ENCODE measurements at places on chromosomes 7 and 10.

- no peak for DNase-seq
These were observed 417.5 kb downstream of the DPP6 start for GRCh38 chr7:154469652-154470051.

GRCh38 chr7:139594911-139595476 is 71.5 kb downstream of the CLEC2L start:
- no peak for DNase-seq

GRCh38 chr10:8417631-8418030 is 363.1 kb downstream of the GATA3 start:
- DNase-seq = no peak

- peak; percentile 99 for DNase-seq
These were observed 95.1 kb downstream of the NPY start for GRCh38 chr7:24378871-24379616.

DNA sequence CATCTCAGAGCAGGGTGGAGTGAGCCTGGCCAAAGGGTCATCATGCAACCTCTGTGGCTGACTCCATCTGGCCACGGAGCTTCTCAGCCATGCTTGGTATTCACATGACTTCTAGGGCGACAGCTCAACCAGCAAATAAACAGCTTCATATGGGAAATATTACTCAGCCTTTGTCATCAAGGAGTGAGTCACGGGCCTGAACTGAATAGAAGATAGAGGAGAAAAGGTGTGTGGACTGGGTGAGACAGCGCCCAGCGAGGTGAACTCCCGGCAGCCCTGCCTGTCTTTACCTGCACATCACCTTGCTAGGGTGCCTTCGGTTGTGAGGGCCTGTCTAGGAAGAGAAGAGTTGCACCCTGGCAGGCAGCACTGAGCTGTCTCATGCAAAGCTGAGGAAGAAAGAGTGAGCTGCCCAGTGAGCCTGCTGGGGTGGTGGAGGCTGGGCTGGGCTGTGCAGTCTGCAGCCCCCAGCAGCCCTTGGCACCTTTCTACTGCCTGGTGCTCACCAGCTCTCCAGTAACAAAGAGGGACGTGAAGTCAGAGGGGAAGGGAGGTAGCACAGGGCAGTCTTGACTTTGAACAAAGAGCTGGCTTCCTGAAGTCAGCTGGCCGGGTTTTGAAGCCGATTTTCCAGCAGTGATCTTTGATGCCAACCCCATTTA is 114.2 kb downstream of the EGFR start:
- peak; percentile 100 for DNase-seq

- DNase-seq = no peak
These were observed 71.3 kb upstream of the ARMC3 start for GRCh38 chr10:22856444-22857074.

DNA sequence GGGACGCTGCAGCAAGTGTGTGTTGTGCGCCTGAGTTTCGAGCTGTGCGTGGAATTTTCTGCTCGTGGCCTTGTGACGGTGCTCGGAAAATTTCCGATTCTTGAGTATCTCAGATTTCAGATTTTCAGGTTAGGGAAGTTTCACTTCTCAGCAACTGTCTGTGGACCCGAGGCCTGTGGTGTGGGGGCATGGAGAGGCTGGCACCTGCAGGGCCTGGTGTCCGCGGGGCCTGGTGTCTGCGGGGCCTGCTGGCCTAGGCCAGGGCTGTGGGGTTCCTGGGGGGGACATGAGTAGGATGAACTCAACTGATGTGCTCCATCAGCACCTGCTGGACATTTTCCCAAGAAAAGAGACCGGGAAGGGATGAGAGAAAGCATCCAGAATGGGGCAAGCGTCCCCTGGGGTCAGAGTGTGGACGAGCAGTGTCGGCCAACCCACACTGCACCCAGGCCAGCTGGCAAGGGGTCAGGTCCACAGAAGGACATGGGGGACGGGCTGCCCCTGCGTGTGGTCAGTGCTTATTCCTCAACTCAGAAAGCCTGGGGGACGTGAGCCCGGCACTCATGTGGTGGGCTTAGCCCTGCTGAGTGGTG is 31.3 kb upstream of the SHH start:
- no peak for DNase-seq

DNA sequence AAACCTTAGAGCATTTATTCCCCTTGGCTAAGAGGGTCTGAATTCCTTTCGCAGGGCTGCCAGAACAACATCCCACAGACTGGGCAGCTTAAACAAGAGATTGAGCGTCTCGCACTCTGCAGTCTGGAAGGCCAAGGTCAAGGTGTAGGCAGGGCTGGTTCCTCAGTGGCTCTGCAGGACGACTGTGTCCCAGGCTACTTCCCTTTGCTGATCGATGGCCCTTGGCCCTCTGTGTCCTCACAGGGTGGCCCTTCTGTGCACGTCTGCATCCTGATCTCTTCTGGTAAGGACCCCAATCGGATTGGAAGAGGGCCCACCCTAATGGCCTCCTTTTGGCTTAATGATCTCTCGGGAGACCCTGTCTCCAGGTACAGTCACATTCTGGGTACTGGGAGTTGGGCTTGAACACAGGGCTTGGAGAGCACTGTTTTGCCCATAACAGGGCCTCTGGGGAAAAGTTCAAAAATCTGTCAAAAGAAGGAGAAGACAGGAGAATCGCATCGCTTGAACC is 35.1 kb upstream of the DNAJB6 start:
- DNase-seq = no peak

GRCh38 chr7:38300175-38300574 is 26.7 kb upstream of the TARP start:
- DNase-seq = no peak

GRCh38 chr10:23081221-23081750 is 14.1 kb upstream of the MSRB2 start:
- no peak for DNase-seq

- peak; percentile 82 for DNase-seq
These were observed 277.8 kb downstream of the EXOC4 start for GRCh38 chr7:133530682-133531081.

DNA sequence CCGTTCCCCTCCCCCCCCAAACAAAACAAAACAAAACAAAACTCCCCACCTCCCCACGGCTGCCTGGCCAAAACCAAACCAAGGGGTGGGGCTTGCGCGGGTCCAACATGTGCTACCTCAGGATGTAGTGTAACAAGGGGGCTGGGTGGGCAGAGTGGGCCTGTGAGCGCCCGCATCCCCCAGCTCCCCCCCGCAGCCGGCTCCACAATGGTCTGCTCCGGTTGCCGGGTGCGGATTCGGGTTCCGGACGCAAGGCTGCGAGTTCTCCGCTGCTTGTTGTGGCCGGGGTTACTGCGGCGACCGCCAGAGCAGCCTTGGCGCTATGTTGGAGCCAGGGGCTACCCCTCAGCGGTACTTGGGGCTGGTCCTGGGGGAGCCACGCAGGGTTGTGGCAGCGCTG is 4.9 kb downstream of the C10orf143 start:
- DNase-seq = no peak

GRCh38 chr7:152344253-152344652 is 91.5 kb downstream of the KMT2C start:
- DNase-seq = no peak

GRCh38 chr10:62373995-62374861 is at the start of gene ZNF365:
Gene ZNF365, plus strand, starts transcription at chr10:62374369. Its CDS starts 1,825 bp downstream, at chr10:62376194.
- DNase-seq = peak; percentile 47

- DNase-seq = no peak
These were observed 37.1 kb downstream of the SKIDA1 start for GRCh38 chr10:21488246-21488956.

DNA sequence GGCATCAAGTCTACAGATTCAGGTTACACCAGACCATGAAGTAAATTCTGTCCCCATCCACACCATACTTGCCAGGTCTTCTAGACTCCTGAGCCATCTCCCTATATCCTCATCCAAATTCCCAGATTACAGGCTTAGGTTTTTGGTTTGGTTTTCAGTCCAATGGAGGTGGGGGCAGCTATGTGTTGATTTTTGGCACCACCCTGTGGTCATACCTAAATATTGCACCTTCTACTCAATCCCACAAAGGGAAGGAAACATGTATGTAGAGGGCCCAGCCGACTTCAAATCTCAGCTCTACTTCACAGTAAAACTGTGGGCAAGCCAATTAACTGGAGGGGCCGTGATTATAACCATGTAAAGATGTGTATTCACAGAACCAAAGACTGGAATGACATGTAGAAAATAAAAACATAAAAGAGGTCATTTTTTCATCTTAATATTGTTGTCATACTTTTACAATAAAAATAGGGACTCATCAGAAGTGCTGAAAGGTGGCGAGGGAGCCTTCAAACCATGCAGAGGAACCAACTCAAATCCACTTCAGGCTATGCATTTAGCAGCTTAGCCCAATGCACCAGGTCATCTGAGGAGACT is 19.8 kb downstream of the ERCC6 start:
- peak; percentile 54 for DNase-seq

DNA sequence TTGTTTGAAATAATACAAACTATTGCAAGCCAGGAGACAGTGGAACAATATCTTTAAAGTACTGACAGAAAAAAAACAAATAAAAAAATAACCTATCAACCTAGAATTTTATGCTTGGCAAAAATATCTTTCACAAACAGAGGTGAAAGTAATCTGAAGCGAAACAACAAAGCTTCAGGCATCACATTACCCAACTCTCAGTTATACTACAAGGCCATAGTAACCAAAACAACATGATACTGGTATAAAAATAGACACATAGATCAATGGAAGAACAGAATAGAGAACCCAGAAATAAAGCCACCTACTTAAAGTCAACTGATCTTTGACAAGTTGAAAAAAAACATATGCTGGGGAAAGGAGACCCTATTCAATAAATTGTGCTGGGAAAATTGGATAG is 26.5 kb upstream of the HECW1 start:
- no peak for DNase-seq

- peak; percentile 48 for DNase-seq
These were observed 2.1 kb upstream of the ZMIZ1 start for GRCh38 chr10:79066411-79067240.

GRCh38 chr7:7369134-7369533 is 166.5 kb downstream of the COL28A1 start:
- DNase-seq = no peak

- no peak for DNase-seq
These were observed 64.0 kb downstream of the DENND2A start for GRCh38 chr7:140576589-140576988.

- DNase-seq = no peak
These were observed 34.3 kb downstream of the FAM53B start for GRCh38 chr10:124709861-124710260.

DNA sequence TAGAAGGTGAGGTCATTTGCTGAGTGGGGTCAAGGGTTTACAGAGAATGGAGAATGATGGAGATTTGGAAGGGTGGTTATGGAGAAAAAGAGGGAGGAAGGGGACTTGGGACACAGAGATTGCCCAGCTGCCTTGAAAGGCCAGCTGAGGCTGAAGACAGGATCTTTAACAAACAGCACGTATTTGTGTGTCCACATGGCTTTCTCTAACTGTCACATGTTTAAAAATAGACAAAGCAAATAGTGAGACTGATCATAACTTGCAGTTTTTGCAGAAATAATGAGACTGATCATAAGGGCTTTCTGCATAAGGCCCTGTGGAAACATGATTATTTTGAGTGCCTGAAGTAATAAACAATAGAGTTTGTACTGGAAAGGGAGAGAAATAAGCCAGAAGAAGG is 212.7 kb downstream of the HDAC9 start:
- no peak for DNase-seq

GRCh38 chr10:33195608-33196376 is 138.7 kb downstream of the NRP1 start:
- no peak for DNase-seq

DNA sequence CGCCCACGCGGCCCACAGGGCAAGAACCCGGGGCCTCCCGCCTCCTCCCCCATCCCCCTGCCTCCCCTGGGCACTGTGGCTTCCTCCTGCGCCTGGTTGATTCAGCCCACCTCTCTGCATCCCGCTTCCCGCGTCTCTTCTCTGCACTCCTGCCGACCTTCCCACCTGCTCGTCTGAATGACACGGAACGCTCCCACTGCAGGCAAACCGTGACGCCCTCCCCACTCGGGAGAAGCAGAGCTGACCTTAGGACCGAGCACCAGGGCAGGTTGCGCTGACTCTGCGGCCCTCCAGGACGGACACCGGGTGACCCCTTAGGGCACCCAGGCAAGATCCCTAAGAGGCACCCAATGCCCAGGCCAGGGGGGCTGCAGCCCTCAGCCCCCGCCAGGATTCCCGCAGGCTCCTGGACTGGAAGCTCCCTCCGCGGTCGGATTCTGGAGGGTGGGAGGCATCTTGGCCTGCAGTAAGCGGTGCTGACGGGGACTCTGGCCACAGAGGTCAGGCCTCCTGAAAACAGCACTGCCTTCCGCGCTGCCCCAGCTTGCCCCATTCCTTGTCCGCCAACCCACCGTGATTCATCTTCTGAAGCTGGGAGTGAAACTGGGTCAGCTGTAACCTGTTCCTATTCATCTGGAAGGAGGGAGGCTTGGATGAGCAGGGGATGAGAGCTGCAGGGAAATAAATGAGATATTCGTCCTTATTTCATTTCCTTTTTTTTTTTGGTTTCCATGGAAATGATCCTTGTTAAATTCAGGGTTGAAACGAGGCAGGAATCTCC is 990 bp downstream of the CALML3 start:
- DNase-seq = no peak

GRCh38 chr7:13946181-13946580 is 43.3 kb downstream of the ETV1 start:
- peak; percentile 18 for DNase-seq

GRCh38 chr7:106257752-106258151 is 27.0 kb downstream of the NAMPT start:
- no peak for DNase-seq

DNA sequence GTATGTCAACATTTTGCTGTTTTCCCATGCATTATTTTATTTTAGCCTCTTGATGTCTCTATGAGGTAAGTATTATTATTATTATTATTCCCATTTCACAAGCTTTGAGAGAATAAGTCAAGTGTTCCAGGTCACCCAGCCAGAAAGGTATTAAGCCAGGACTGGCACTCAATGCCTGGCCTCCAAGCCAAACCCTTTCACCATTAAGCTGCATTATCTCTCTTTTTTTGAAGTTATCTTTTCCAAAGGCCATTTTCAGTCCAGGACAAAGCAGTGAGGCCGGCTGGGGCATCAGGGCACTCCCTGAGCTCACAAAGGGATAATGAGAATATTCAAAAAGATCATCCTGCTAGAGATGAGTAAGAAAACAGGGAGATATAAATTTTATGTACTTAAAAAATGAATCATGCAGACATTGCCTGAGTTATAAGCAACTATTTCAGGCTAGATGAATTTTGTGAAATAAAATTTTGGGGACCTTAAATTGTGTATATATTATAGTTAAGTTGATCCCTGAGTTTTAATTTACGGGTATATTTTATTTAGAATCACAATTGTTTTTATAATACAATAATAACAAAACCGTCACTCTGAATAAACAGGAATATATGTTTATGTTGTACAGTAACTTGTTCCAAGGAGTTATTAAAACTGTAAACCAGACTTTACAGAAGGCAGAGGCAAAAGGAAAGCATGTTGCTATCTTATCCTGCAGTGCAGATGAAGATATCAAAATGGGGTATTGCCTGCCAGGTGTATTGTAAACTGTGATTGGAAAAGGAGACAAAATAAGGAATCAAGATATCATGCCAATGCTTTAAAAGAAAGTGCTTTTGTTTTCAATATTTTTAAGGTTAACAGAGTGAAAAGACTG is 51.3 kb upstream of the CAV2 start:
- DNase-seq = no peak

- DNase-seq = no peak
These were observed 15.1 kb upstream of the SH3PXD2A start for GRCh38 chr10:103870516-103870915.
